ENCODE measurements at places on chromosomes 2 and 18.

GRCh38 chr2:112605926-112606325 is 21.5 kb downstream of the CHCHD5 start:
- DNase-seq, result no peak

DNA sequence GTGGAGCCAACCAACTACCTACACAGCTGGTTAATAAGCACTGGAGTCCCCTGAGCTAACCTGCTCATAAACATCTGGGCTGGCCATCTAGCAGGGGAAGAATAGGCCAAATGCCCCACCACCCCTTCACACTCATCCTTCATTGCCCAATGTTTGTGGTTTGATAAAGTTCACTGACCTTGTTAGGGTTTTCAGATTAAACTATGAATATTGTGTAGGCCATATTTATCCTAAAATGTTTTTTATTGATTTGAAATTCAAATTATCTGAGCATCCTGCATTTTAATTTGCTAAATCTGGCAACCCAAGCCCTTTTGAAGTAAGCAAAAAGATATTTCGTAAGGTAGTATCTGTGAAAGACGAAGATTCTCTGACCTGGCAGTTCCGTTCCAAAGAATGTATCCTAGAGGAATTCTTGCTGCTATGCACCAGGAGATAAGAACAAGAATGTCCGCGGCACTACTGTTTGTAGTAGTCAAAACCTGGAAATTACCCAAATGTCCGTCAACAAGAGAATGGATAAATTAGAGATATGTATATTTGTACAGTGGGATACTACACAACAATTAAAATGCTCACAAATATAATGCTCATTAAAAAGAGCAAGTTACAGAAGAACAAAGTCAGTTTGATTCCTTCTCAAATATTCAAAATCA is 5.8 kb upstream of the TLK1 start:
- DNase-seq, result no peak

GRCh38 chr2:184799379-184799778 is 201.1 kb downstream of the ZNF804A start:
- DNase-seq, result no peak

DNA sequence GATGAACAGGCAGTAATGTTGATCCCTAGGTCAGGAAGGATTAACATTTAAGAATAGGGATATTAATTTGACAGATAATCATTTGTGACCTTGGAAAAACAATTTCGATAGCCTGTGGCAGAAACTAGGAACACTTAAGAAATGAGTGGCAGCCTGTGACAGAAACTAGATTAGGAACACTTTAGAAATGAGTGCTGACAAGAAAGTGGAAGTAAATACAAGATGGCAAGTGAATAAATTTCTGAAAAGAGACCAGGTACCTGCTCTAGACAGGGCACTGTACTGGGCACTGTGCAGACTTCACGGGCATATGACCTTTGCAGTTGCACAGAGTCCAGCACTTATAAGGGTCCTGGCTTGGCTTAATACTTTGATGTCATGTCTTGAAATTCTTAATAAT is 5.5 kb upstream of the HNRNPA3 start:
- no peak for DNase-seq

DNA sequence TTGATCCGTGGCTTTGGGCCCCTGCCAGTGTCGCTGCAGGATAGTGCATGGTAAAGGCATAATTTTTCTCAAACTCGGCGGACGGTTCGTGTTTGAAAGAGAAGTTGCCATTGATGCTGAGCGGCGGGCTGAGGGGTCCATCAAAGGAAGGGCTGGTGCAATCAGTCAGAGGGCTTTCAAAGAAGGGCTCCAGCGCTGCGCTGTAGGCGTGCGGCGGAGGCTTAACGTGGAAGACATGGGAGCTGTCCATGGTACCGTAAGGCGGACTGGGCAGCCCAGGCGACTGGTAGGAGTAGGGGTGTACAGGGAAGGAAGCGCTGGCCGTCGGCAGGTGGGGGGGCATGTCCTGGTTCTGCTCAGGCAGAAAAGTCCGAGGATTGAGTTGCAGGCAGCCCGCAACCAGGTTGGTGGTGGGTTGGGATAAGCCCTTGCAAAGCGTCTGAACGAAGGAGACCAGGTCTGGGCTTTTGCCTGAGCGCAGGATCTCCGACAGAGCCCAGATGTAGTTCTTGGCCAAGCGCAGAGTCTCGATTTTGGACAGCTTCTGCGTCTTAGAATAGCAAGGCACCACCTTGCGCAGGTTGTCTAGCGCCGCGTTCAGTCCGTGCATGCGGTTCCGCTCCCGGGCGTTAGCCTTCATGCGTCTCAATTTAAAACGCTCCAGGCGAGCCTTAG is 2.3 kb downstream of the NEUROD1 start:
- DNase-seq, result peak; percentile 42

GRCh38 chr2:75246441-75247167 is 47.3 kb upstream of the TACR1 start:
- DNase-seq, result no peak

DNA sequence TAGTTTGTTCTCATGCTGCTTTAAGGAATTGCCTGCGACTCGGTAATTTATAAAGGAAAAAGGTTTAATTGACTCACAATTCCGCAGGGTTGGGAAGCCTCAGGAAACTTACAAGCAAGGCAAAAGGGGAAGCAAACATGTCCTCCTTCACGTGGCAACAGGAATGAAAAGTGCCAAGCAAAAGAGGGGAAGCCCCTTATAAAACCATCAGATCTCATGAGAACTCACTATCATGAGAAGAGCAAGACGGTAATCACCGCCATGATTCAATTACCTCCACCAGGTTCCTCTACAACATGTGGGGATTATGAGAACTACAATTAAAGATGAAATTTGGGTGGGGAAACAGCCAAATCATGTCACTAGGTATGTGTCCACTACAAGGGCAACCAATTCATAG is 53.9 kb downstream of the MAP4K3 start:
- no peak for DNase-seq

DNA sequence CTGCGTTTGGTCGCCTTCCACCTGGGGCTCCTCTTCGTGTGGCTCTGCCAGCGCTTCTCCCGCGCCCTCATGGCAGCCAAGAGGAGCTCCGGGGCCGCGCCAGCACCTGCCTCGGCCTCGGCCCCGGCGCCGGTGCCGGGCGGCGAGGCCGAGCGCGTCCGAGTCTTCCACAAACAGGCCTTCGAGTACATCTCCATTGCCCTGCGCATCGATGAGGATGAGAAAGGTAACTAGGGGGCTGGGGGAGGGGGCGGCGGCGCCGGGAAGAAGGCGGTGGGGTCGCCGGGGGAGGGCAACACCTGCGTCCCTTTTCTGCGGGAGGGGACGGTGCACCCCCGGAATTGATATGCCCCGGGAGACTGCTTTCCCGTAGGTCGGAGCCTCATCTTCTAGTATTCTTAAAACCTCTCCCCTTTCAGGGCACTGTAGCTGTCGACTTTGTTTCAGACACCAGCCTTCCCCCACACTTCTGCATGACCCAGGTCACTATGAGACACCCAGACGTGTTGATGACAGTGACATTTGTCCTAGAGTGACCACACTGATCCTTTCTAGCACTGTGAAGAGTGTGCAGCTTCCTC is 755 bp downstream of the SPAST start:
- peak; percentile 15 for DNase-seq

DNA sequence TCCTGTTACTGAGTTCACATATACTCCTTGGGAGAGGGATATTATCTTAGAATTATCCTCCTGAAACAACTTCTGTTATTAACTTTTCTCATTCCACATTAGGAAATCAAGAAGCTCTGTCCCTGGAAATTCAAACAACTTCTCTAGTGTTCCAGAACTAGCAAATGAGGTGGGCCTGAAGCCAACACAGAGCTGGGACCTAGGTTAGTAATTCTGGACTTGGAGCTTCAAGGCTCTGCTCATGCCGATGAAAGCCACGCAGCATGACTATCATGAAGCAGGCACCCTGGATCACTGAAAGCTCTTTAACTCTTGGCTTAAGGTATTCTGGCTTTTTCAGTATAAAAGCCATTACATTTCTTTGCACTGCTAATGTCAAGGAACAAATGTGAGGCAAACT is 242.7 kb downstream of the TGIF1 start:
- DNase-seq, result no peak

GRCh38 chr2:43230351-43230885 is 4.0 kb upstream of the ZFP36L2 start:
- DNase-seq, result no peak

GRCh38 chr2:196884368-196884767 is 42.1 kb downstream of the PGAP1 start:
- DNase-seq, result no peak

GRCh38 chr18:72161691-72162090 is 382.5 kb downstream of the CBLN2 start:
- no peak for DNase-seq

DNA sequence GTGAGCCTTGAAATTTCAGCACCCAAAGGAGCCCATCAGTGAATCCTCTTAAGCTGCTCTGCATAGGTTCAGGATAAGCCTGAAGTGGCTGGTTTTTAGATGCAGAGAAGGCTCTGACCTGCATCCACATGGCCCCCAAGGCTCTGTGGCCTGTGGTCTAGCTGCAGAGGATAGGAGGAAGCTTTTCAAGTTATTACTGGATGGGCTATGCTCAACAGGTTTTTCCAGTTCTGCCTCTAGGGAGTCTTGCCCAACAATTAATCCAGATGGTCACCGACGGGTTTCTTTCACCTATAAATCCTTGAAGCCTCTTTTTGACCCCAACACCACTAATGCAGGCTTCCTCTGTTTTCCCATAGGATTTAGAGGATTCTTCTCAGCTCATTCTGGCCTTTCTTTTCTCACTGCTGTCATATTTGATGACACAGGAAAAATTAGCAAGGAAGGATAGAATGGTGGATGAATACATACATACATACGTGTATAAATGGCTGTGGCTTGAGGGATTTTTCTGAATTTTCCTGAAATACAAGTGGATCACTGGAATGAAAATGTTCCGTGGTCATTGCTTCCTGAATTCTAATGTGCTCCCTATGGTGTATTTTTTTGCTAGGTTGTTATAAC is 52.2 kb upstream of the BCL2L11 start:
- no peak for DNase-seq

DNA sequence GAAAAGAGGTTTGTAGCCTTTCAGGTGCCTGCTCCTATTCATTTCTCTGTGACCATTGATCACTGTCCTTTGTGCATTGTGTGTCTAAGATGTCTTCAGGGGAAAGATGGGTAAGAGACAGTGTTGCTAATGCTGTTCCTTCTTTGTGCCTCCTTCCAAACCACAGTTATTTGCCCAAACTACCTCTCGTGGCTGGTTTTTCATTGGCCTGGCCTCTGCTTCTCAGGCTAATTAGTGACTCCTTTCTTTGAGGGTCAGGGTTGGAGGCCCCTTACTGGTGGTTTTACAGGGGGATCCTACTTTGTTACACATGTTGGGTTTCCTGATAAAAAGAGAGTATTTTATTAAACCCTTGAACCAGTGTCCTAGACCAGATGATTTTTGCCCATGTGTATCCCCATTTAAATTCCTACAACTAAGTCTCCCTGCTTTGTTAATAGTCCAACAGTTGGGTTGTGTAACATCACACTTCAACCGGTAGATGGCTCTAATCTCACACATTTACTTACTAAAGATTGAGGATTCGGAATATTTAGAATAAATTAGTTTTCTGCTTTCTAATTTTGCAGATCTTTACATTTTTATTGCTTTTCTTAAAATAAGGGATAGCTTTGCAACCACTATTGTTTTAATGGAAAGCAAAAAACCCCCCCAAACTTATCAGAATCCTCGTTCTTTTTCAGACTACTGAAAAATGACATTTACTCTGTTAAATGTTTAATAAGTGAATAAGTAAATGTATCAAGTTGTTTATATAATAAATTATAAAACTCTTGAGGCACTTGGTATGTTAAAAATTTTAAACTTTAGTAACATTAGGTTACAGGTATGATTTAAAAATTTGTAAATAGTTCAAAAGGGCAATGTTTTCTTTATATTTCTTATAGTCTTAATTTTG is 2.4 kb downstream of the MARS2 start:
- peak; percentile 59 for DNase-seq
